ENCODE measurements at places on chromosomes 5 and 9.
A peak's percentile ranks its signal among the peaks of the same experiment; 100 is the strongest.

GRCh38 chr9:3200331-3200774 is 325.4 kb downstream of the RFX3 start:
- no peak for DNase-seq

GRCh38 chr5:150723845-150724244 is 23.0 kb upstream of the RBM22 start:
- DNase-seq = no peak

DNA sequence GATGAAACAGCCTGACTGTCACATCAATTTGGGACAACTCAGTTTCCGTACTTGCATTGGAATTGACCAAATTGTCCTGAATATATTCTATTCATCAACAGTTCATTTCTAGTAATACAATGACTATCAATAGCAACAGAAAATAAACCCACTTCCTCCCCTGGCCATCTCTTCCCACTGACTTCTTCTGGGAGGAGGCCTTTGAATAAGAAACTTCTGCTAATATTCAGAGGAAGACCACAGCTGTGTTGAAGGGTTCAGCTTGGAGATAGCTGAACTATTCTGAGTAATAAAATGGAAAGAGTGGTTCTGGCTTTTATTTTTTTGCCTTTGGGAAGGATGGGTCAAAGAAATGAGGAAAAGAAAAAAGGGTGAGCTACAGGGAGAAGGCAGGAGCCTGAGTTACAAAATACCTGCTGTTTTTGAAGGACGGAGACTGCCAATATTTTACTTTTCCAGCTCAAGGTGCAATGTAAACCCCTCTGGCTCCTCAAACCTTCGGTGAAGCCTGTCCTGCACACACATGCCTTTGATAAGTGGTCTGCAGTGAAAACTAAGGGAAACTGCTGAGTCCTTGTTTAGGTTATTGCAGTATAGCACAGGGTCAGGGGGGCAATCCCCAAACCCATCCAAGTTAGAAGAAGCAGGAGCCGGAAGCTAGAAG is 29.9 kb downstream of the FYB1 start:
- DNase-seq = no peak

DNA sequence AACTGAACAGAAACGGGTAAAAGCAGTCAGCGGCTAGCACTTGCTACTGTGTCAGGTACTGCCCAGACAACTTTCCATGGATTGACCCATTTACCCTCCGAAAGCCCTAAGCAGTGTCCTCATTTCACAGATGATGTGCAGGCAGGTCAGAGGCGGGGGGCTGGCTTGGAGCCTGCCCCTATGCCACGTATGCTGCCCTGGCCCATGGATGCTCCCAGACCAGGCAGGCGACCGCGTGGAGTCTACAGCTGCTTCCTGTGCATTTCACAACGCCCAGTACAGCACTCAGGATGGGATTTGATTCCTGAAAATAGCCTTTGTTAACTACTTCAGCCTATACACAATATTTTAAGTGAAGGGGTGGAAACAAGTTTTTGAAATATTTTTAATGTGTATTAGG is 202.9 kb downstream of the NXNL2 start:
- no peak for DNase-seq

DNA sequence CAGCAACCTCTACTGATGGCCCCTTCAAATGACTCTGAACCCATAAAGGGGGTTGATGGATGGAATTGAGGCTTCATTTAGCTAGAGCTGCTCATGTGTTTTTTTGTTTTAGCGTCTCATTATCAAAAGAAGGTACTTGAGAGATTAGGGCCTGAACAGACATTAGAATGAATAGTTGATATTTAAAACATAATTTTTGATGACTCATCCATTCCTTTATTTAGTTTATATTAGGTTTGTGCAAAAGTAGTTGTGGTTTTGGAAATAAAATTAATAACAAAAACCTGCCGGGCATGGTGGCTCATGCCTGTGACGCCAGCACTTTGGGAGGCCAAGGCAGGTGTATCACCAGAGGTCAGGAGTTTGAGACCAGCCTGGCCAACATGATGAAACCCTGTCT is 485.9 kb downstream of the PSAT1 start:
- no peak for DNase-seq

DNA sequence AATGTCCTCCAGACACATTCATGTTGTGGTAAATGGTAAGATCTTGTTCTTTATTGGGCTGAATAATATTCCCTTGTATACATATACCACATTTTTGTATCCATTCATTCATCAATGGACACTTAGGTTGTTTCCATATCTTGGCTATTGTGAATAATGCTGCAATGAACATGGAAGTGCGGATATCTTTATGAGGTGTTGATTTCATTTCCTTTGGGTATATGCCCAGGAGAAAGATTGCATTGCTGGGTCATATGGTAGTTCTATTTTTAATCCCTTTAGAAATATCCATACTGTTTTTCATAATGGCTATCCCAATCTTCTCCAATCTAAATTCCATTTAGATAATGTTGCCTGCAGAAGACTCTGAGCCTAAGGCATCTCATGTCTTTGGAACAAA is 78.0 kb upstream of the TNC start:
- no peak for DNase-seq

DNA sequence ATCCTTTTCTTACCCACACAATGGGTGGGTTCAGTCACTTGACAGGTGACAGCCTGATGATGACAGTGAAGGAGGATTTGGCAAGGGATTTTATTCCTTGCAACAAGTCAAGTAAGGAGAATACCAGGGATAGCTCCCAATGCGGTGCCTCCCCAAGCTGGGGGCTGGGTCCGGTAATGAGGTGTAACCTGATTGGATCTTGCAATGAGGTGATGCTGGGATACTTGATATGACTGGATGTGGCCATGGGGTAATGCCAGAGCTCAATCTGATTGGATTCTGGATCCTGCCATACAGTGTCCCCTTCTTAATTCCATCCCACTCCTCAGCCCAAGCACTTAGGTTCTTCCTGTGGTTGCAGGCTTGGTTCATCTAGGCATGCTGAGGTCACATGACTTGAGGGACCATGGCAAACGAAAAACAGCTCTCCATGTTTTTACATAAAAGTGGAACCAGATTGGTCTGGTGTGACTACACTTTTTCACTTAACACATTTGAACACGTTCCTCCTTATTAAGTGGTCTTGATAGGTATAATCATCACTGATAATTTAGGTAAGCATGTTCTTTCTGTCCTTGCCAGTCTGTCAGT is 181.1 kb downstream of the PDZD2 start:
- no peak for DNase-seq

DNA sequence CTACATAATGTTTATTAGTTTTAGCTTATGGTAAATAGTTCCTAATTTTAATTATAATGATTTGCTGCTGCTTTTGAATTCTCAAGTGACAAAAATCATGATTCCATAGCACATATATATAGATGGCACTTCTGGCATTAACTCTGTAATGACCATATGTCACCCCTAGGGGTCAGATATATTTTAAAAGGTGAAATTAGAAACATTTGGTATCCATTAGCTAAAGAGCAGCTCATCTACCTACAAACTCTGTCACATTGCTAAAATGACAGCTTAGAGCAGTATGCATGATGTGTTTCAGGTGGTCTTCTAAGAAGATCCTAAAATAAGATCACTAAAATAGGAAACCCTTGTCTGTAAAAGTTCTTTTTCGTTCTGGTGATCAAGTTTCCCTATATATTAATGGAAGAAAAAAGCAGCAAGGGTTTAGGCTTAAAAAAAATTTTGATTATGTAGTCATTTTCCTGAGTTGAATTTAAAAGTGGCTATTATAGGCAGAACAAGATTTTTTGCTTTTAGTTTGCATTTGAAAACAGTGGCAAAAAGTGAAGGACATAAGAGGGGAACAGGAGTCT is 157.7 kb upstream of the POU5F2 start:
- peak; percentile 50 for DNase-seq

DNA sequence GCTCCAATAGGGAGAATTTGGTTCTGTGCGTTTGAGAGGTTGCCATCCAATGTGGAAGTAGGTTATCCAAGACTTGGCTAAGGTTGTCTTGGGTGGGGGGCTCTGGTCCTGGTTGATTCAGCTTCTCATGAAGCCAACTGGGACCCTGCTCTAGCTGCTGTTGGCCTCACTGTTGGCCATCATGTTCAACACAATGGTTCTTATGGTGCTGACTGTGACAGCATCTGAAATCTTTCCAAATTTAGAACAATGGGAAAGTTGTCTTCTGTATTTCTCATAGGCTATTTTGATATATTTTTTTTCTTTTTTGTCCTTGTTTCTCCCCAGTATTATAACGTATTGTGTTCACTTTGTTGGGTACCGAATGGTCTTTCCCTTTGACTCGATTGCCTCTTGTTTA is 71.9 kb downstream of the GDNF start:
- no peak for DNase-seq

- no peak for DNase-seq
Observed at GRCh38 chr9:70134360-70134759, 90.7 kb downstream of the MAMDC2 start.

GRCh38 chr5:132773114-132773513 is 3.9 kb downstream of the SEPTIN8 start:
- no peak for DNase-seq

- DNase-seq = no peak
Observed at GRCh38 chr5:40603378-40603777, 76.3 kb upstream of the PTGER4 start.

GRCh38 chr5:14410068-14410393 is 171.6 kb upstream of the OTULINL start:
- no peak for DNase-seq

- no peak for DNase-seq
Observed at GRCh38 chr9:69020301-69021145, 6.6 kb upstream of the PRKACG start.

DNA sequence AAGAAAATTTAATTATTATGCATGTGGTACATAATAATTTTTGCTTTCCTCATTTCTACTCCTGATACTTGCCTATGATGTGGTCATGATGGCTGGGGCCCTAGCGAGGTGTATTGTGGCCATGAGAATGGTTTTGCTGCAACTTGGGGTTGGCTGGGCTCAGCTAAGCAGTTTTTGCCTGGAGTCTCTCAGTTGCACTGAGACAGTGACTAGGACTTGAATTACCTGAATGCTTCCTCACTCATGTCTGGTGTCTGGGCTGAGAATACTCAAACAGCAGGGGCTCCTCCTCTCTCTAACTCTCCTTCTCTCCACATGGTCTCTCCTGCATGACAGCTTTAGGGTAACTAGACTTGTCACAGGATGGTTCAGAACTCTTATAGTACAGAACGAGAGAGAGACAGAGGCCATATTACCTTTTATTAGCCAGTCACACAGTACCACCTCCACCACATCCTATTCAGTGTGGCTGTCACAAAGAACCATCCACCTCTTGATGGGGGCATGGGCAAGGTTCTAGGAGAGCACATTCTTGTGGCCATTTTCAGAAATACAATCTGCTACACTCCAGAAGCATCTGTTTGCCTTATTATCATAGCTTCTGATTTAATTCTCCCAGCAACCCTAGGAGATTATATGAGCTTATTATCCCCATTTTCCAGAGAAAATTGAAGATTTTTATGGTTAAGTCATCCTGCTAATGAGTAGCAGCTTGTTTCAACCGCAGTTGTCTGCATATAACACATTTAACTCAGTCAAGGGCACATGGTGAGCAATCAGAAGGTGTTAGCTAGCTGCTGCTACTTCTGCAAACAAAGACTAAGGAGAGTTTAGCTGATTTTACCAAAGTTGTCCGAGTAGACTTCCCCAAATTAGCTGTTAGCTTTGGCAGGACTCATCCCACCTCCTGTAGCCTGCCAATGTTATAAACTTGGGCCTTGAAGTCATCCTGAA is 245.1 kb downstream of the DOCK8 start:
- DNase-seq = no peak

DNA sequence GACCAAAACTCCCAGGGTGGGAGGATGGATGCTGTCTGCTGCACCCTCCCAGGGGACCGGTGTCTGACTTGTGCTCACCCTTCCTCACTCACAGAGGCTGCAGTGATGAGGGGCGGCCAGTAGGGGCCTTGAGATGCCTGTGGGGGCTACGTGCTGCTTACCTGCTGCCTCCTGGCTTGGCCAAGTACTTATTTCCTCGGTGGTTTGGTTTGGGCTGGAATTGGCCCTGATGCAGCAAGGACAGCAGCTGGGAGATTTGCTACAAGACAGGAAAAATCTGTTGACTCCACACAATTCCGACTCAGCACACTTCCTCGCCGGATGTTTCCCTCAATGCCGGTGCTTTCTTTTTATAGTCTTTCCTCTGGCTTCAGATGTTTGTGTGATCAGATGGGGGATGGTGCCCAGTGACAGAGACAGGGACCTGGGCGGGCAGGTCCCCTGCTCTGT is 6.6 kb downstream of the PCDH12 start:
- DNase-seq = no peak

GRCh38 chr9:136521537-136521936 is 24.3 kb downstream of the NOTCH1 start:
- no peak for DNase-seq

DNA sequence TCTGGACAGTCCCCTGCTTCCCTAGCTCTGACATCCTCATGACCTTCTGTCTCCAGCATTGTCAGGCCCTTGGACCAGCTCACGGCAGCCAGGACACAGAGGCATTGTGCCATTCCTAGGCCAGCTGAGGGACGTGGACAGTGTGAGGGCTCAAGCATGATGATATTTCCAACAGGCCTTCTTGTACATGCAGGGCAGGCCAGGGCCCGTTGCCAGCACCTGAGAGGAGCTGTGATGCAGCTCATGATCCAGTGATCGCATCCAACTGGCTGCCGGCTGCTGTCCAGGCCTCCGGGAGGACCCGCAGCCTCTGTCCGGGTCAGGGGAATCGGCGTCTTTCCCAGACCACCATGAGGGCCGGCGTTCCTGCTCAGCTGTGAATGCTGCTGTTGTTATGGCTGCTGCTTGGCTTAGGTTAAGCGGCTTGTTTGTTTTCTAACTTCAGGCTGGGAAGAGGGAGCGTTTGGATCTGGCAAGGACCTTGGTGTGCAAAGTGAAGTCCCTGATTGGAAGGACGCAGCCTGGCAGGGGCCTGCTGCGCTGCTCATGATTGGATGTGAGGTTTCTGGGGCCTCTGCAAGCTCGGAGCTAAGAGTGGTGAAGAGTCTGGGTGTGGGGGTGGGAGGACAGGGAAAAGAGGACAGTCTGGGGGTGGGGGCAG is 53.8 kb downstream of the PDZD2 start:
- DNase-seq = no peak
